ENCODE measurements at places on chromosomes 11 and 22. TPM values are rescaled to one million over a fixed set of nuclear protein-coding genes. Genes with fewer than 3 reads are reported as not detected.

The TMEM191C gene
- 13.9 TPM for total RNA-seq

The VPREB3 gene
- total RNA-seq = 1.5 TPM

The CCND1 gene
- 32.1 TPM for total RNA-seq

The OR10A2 gene
- total RNA-seq = not detected

The OR56A1 gene
- total RNA-seq = 0.14 TPM

The UBASH3B gene
- total RNA-seq = 16.6 TPM

DNA sequence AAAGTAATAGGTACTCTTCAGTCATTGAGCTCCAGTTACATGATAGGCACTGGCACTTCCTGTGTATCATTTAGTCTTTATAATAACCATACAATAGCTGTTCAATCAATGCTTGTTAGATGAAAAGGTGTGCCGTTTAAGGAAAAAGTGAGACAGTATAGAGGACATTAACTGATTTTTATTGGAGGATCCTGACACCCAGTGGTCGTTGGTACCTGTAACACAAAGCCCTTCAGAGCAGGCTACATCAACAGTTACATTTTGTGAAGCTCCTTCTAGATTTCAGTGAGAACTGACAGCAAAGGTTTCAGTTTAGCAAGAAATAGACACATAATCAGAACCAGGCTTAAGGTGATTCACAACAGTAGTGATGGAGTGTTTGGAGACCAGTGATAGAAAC is 44.2 kb downstream of the CCDC81 start:
- DNase-seq = no peak

GRCh38 chr22:29054251-29054767 is 7.3 kb downstream of the C22orf31 start:
- DNase-seq = no peak

GRCh38 chr11:64911142-64911541 is 5.9 kb downstream of the ATG2A start:
- DNase-seq = no peak

- DNase-seq = no peak
These were observed 386.6 kb upstream of the NARS2 start for GRCh38 chr11:78961247-78961646.

GRCh38 chr11:69949327-69949726 is 128.8 kb upstream of the ANO1 start:
- DNase-seq = no peak

DNA sequence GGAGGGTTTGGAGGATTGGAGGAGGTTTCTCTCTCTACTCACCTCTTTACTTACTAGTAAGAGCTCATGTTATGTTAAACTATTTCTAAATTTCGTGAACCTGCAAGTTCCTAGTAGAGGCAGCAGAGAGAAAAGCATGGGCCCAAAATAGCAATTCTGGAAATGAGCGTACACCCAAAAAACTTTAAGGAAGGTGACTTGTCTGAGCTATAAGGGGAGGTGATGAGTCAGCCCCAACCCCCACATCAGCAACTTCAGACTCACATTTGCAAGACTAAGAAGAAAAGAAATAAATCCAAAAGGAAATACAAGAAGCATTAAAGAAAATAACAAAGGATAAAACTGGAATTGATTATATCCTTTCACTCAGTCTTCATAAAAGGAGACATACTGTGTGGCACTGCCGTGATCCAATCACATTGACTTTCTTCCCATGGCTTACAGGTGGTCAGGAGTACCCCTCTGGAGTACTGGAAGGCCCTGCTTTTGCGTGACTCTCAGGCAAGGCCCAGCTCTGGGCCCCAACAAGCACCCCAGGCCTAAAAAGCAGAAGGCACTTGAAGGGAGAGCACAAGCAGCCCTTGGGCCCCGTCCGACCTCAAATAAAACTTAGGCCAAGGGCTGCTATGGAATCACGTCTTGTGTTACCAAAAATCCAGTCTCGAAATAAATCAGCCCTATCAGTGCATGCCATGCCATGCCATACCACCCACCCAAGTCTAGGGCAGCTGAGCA is 14.3 kb downstream of the PACSIN2 start:
- DNase-seq = no peak

GRCh38 chr11:12693479-12694182 is 19.4 kb downstream of the TEAD1 start:
- DNase-seq = no peak

DNA sequence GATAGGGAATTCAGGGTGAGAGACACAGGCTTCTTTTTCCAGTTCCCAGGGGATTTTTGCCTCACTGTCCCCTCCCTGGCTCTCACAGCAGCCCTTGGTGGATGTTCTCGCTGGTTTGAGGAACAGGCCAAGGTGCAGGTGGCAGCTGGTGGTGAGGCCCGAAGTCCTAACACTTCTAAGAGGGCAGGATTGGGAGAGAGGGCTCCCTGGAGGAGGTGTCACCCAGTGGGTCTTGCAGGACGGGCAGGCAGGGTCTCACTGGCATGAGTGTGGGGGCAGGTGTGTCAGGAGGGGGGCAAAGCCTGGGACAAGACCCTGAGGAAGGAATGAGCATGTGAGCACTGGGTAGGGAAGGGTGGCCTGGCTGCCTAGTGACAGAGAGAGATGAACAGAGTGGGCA is 9.2 kb downstream of the ADORA2A start:
- DNase-seq = no peak

DNA sequence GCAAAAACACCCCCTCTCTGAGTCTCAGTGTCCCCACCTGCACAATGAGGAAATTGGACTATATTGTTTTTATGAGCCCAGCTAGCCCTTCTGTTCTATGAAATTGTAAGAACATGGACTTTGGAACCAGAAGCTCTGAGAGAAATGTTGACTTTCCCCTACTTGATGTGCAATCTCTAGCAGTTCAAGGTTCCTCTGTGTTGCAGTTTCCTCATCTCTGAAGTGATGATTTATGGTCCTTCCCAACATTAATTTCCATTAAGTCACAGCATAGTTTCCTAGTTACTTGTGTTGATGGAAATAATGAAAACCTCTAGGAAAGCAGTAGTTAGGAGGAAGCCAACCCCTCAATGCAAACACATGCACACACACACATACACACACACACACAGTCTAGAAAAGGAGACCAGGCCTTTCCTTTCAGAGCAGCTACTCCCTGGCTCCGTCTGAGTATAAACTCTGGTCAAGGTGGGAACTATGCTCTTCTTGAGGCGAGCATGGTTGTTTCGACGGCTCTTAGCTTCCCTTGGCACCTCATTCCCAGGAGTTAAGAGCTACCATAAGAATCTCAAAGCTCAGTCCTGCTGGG is 518.4 kb downstream of the SOX6 start:
- no peak for DNase-seq

DNA sequence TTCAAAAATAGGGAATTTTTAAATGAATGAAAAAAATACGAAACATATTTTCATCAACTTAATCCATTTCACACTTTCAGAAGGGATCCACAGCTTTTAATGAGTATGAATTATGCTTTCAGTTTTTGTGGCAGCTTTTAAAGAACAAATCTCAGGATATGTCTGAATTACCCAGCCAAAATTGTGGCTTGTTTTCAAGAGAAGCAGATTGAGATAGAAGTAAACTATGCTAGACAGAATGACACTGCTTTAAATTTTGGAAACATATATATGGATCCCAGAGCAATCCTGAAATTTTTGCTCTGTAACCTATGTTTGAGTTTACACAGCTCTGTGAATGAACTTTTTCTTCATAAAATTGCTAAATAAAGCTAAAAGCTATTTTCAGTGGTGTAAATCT is 2.4 kb upstream of the HINFP start:
- no peak for DNase-seq

DNA sequence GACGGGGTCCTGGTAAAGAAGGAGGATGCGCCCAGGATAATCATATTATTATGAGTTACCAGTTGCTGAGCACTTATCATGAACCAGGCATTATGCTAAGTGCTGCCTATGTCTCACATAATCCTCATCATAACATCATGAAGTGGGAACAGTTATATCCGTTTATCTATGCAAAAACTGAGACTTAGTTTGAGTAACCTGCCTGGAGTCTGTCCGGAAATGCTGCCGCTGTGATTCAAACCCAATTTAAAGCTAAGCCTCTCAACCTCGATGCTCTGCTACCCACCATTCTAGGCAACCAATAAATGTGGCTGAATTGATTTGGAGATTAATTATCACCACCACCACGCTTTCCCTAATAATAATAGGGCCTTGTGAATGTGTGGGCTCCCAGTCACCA is 111.5 kb upstream of the CLMP start:
- DNase-seq = no peak

GRCh38 chr11:108669711-108670110 is 4.8 kb downstream of the DDX10 start:
- no peak for DNase-seq
